HEK293T (cell line): ENCODE measurements at places on chromosomes 5 and 9.

DNA sequence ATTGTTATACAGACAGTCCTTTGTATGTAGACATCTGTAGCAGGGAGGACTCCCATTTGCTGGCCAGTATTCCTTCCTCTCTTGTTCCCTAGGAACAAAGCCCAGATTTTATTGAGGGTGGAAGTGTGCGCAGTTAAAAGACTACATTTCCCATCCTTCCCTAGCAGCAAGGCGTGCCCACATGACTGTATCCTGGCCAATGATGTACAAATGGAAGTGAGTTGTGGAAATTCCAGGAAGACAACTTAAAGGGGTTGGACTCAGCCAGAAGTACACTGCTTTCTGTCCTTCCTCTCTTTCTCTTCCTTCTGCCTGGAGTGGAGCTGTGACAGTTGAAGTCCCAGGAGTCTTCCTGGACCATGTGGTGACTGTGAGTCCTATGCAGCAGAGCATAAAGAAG lies 89.0 kb downstream of the HRH2 start:
- DNase-seq, result peak; percentile 52

- no peak for DNase-seq
Observed at GRCh38 chr9:133707763-133708245, 30.3 kb downstream of the SARDH start.

GRCh38 chr9:87148331-87149104 lies 201.2 kb upstream of the GAS1 start:
- DNase-seq, result no peak

- DNase-seq, result no peak
Observed at GRCh38 chr5:110361471-110361870, 365.0 kb downstream of the TMEM232 start.

GRCh38 chr5:1005904-1006655 lies 2.5 kb upstream of the NKD2 start:
- DNase-seq, result no peak

GRCh38 chr5:138539791-138540190 lies 3.2 kb downstream of the ETF1 start:
- DNase-seq, result no peak

DNA sequence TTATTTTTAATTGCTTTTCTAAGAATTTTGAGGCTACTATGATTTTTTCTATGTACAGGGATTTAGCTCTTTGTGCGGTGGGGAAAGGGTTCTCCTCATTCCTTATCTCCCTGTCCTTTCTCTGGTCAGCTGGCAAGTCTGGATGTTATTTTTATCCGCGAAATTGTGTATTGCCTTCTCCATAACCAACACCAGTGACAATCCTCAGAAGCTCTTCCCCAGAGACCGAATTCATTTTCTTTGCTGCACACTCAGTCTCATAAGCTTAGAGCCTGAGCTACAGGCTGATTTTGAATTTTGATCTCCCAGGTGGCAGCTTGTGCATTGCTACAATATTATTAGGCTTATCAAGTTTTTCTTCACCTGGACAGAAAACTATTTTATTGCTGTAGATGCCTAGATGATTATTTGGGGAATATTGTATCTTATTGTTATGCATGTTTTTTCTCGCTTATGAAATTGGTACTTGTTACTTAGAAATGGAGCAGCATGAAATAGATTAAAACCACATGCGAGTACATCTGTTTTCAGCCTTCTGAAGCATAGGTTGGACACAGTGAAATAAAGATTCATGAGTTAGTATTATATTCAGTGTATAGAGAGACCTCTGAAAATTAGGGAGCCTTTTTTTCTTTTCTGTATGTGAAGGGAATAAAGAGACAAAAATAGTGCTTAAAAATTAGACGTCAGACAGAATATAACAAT lies 27.3 kb downstream of the CPEB4 start:
- no peak for DNase-seq

DNA sequence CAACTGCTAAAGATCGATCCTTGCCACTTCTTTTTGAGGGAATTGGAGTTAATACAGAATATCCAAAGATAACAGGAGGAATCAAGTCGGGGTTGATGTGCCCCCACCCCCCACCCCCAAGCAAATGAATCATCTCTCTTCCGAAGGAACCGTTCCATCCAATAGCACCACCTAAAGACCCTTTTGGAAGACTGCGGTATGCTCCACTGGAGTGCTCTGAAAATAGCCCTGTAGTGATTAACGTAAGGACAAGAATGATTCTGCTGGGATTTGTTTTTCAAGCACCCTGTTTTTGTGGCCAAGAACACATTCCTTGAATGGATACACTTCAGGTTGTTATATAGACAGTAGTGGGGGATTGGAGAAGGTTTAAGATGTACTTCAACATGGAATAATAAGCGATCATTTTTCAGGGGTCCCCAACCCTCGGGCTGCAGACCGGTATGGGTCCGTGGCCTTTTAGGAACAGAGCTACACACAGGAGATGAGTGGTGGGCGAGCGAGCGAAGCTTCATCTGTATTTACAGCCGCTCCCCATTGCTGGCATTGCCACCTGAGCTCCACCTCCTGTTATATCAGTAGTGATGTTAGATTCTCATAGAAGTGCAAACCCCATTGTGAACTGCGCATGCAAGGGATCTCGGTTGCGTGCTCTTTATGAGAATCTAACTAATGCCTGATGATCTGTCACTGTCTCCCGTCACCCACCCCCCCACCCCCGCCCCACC lies 44.5 kb upstream of the TMEM252 start:
- DNase-seq, result no peak

DNA sequence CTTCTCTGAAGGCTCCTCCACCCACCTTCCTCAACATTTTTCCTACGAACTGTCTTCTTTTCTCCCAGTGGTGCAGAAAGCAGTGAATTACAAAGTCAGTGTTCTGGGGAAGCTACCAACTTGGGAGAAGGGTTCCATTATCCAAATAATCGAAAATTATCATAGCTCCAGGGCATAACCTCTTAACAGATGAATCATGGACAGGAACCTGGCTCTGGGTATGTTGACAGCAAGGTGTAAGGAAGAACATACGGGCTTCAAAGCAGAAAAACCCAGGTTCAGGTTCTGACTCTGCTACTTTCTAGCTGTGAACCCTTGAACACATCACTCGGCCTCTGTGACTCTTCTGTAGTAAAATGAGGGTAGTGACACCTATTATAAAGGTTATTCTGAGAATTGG lies 351.3 kb downstream of the ENC1 start:
- no peak for DNase-seq

- no peak for DNase-seq
Observed at GRCh38 chr5:64637144-64637543, 53.2 kb upstream of the SHISAL2B start.

GRCh38 chr5:67095346-67096171 lies 101.0 kb downstream of the CD180 start:
- DNase-seq, result no peak

DNA sequence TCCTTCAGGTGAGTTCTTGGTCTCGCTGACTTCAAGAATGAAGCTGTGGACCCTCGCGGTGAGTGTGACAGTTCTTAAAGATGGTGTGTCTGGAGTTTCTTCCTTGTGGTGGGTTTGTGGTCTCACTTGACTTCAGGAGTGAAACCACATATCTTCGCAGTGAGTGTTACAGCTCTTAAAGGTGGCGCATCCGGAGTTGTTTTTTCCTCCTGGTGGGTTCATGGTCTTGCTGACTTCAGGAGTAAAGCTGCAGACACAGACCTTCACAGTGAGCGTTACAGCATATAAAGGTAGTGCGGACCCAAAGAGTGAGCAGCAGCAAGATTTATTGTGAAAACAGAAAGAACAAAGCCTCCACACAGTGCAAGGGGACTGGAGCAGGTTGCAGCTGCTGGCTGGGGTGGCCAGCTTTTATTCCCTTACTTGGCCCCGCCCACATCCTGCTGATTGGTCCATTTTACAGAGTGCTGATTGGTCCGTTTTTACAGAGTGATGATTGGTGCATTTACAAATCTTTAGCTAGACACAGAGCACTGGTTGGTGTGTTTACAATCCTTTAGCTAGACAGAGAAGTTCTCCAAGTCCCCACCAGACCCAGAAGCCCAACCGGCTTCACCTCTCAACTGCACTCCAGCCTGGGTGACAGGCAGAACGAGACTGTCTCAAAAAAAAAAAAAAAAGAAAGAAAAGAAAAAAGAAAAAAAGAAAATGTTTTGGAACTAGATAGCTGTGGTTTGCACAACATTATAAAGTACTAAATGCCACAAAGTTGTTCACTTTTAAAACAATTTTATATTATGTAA lies 9.1 kb upstream of the ERMP1 start:
- no peak for DNase-seq

GRCh38 chr9:97320080-97320642 lies 12.7 kb downstream of the CCDC180 start:
- DNase-seq, result no peak

DNA sequence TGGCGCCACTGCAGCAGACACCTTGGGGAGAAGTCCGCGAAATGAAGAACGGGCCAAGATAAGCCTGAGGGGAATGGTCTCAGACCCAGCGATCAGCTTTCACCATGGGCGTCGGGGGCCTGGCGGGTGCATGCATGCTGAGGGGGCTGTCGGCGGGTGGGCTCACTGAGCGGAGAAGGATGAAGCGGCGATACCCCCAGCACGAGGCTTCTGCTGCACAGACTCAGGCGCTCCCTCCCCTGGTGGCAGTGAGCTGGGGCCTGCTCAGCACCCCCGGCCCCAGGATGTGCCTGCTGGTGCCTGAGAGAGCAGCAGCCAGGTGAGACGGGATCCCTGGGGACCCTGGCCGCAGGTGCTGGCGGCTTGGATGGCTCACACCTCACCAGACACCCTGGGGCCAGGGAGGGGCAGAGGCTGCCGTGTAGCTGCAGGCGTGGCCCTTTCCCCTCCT lies 31.2 kb downstream of the CEP72 start:
- DNase-seq, result no peak

DNA sequence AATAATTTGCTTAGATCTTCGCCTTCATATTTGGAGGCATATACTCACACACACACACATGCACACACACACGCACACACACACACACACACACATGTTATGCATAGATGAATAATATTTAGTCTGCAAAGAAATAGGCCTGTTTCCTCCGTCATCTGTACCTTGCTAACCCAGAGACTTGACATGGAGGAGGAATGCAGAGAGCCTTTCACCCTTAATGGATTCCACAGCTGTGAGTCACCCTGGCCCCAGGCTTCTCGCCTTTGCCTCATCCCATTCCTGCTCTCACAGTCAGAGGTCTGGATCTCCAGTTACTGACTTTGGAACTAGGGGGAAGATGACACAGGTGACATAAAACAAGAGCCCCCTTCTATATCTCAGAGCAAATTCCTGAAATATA lies 29.7 kb downstream of the ZNF462 start:
- peak; percentile 48 for DNase-seq

DNA sequence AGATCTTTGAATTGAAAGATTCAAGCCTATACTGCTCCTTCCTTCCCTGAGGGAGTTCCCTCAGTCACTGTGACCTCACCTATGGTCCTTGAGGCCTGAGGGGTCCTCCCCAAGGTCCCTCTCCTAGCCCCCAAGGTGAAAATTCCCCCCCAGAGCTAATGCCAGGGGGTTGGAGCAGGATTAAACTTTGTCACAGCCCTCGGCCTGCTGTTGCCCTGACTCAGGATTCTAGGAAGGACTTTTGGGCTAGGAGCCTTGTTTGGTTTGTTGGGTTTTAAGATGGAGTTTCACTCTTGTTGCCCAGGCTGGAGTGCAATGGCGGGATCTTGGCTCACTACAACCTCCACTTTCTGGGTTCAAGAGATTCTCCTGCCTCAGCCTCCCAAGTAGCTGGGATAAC lies 123.2 kb downstream of the C5orf15 start:
- no peak for DNase-seq

GRCh38 chr5:35753500-35753899 lies 103.2 kb upstream of the IL7R start:
- DNase-seq, result no peak

- DNase-seq, result no peak
Observed at GRCh38 chr5:177513500-177513899, 3.3 kb downstream of the DDX41 start.

- no peak for DNase-seq
Observed at GRCh38 chr5:91219091-91219802, 163.9 kb downstream of the ARRDC3 start.

DNA sequence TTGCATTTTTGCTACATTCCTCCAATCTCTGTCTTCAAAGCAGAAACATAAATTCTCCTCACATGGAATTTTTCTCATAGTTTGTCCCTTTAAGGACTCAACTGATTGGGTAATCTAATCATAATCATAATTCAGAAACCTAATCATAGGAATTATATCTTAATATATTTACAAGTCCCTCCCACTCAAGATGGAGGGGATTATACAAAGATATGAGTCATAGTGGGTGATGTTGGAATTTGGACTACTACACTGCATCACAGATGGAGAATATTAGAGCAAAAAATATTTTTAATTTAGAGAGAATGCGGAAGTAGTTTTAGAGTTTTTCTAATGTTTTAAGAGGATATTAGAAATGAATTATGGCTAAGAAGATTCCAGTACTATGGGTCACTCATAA lies 1034.0 kb downstream of the DTWD2 start:
- no peak for DNase-seq

DNA sequence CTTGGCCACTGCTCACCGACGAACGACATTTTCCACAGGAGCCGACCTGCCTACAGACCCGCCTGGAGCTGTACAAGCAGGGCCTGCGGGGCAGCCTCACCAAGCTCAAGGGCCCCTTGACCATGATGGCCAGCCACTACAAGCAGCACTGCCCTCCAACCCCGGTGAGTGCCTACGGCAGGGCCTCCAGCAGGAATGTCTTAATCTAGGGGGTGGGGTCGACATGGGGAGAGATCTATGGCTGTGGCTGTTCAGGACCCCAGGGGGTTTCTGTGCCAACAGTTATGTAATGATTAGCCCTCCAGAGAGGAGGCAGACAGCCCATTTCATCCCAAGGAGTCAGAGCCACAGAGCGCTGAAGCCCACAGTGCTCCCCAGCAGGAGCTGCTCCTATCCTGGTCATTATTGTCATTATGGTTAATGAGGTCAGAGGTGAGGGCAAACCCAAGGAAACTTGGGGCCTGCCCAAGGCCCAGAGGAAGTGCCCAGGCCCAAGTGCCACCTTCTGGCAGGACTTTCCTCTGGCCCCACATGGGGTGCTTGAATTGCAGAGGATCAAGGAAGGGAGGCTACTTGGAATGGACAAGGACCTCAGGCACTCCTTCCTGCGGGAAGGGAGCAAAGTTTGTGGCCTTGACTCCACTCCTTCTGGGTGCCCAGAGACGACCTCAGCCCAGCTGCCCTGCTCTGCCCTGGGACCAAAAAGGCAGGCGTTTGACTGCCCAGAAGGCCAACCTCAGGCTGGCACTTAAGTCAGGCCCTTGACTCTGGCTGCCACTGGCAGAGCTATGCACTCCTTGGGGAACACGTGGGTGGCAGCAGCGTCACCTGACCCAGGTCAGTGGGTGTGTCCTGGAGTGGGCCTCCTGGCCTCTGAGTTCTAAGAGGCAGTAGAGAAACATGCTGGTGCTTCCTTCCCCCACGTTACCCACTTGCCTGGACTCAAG lies 1.5 kb downstream of the CSF2 start:
- no peak for DNase-seq

GRCh38 chr5:66074901-66075300 lies 69.2 kb upstream of the SREK1 start:
- DNase-seq, result no peak
